ENCODE measurements at places on chromosomes 12 and 14. TPM values are rescaled to one million over a fixed set of nuclear protein-coding genes. Genes with fewer than 3 reads are reported as not detected.
A peak's percentile ranks its signal among the peaks of the same experiment; 100 is the strongest.

Gene TRPV4
- 0.17 TPM for total RNA-seq

Gene TSHR
- 0.74 TPM for total RNA-seq

Gene UNC119B
- total RNA-seq, result 16.2 TPM

Gene LMNTD1
- 1.1 TPM for total RNA-seq

Gene DDX54
- 16.9 TPM for total RNA-seq

Gene CAPS2
- 6.8 TPM for total RNA-seq

Gene PPM1H
- 6.3 TPM for total RNA-seq

Gene SOAT2
- total RNA-seq, result not detected

Gene KLRC4
- not detected for total RNA-seq

Gene OR4N5
- not detected for total RNA-seq

Gene LPAR5
- not detected for total RNA-seq

Gene POTEM
- total RNA-seq, result not detected

- peak; percentile 14 for DNase-seq
Observed at GRCh38 chr12:132196038-132196872, 52.0 kb downstream of the NOC4L start.

DNA sequence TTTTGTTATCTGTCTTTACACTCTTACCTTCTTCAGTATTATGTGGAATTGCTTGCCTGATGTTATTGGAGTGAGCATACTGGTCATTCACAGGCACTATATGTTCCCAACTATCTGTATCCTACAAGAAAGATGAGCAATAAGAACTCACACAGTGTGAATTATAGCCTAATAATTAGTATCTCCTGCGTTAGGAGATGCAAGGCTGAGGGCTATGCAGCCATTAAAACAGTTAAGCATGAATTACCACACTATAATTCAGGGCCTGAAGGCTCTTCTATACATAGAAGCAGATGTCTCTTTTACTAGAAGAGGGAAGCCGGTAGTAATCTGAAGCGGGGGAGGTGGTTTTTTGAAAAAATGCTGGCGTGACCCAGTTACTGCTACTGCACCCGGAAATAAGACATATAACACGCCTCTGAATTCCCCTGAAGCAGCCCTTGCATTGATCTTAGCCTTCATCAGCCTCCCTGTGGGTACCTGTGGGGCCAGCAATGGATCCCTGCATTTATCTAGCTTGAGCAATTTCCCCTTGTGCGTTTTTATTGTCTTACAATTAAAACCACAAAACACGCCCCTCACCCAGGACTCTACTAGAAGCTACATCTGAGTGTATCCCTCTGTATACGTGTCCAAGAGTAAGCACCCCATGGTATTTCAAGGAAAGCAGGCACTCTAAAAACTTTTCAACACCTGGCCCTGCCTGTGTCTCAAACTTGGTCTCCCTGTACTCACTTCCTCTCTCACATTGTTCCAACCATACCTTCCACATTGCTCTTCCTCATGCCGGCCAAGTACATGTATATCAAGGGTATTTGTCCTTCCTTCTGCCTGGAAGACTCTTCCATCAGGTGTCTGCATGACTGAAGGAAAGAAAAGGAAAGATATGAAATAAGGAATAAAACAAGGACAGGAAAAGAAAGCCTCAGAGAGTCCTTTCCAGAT lies 210.9 kb upstream of the ARID2 start:
- no peak for DNase-seq

DNA sequence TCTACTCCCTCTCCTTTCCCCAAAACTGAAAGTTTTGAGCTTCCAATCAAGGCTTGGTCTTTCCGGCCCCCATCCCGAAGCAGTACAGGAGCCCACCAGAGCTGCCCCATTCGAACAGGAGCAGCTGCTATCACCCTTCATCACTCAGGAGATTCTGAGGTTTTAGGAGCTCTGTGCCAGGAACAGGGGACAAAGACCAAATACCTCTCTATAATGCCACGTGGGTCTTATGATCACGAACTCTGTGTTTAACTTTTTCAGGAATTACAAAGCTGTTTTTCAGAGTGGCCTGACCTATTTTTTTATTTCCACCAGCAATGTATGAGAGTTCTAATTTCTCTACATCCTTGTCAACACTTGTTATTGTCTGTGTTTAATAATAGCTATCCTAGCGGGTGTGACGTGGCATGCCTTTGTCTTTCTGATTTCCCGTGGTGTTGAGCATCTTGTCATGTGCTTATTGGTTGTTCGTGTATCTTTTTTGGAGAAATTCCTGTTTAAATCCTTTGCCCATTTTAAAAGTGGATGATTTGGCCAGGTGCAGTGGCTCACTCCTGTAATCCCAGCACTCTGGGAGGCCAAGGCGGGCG lies 21.7 kb downstream of the COA8 start:
- DNase-seq, result no peak

GRCh38 chr12:89217472-89217871 lies 134.8 kb downstream of the DUSP6 start:
- no peak for DNase-seq

GRCh38 chr14:24430682-24431568 lies 1.2 kb downstream of the KHNYN start:
- DNase-seq, result no peak

GRCh38 chr12:108642899-108643654 lies 9.4 kb upstream of the SELPLG start:
- no peak for DNase-seq

DNA sequence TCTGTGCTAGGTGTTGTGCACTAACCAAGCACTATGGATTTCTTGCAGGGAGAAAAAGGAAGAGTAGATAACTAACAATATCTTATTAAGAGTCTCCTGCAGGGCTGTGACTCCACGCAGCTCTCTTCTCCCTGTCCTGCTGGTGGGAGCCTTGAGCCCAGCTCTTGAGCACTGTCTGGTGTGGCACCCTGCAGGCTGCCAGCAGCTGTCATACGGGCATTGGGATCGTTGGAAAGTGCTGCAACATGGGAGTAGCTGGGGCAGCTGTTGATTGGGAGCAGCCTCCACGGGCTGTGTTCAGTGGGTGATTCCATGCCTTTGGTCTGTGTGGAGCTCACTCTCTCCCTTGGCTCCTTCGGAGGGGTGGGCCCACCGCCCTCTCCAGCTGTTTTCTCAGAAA lies 125.3 kb downstream of the FBXL14 start:
- DNase-seq, result no peak

- no peak for DNase-seq
Observed at GRCh38 chr14:51942971-51943370, 46.4 kb upstream of the RTRAF start.

DNA sequence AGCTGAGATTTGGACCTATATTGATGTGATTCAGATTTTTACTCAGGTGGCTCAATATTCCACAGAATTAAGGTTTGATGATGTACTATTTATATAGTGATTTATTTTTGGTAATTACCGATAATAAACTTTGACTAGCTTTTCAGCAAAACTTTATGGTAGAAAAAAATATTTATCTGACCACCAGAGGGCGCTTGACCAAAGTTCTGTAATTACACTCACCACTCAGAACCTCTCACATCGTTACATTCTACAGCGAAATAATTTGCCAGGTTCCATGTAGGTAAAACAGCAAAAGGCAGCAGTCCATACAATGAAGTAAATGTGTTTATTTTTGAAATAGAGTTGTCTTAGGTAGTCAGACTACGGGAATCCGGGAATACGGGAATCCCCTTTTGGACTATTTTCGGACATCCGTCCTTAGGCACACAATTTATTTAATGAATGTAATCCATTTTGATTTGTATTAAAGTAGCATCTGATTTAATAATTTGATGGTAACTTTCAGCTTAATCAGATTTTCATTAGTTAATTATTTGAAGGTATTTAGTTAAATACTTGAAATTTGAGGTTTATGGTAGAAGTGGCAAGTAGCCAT lies 143.0 kb upstream of the DDHD1 start:
- no peak for DNase-seq

DNA sequence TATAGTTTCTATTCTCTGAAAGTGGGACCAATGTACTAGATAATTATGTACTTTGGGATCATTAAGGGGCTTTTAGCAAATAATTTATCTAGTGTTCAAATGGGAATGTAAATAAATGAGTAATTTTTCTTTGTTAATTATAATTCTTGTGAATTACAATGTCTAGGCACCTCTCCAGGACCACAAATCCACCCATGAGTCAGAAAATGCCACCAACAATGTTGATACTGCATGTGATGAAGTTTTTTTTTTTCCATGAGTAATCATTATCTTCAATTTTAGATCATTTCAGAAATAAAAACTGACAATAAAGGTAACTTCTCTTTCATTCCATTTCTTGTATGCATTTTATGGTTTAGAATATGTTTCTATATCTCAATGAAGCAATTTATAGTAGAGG lies 470.3 kb downstream of the VRK1 start:
- no peak for DNase-seq

- DNase-seq, result no peak
Observed at GRCh38 chr14:104689881-104690711, 678 bp downstream of the INF2 start.

GRCh38 chr14:30064454-30064853 lies 136.8 kb upstream of the PRKD1 start:
- DNase-seq, result no peak

DNA sequence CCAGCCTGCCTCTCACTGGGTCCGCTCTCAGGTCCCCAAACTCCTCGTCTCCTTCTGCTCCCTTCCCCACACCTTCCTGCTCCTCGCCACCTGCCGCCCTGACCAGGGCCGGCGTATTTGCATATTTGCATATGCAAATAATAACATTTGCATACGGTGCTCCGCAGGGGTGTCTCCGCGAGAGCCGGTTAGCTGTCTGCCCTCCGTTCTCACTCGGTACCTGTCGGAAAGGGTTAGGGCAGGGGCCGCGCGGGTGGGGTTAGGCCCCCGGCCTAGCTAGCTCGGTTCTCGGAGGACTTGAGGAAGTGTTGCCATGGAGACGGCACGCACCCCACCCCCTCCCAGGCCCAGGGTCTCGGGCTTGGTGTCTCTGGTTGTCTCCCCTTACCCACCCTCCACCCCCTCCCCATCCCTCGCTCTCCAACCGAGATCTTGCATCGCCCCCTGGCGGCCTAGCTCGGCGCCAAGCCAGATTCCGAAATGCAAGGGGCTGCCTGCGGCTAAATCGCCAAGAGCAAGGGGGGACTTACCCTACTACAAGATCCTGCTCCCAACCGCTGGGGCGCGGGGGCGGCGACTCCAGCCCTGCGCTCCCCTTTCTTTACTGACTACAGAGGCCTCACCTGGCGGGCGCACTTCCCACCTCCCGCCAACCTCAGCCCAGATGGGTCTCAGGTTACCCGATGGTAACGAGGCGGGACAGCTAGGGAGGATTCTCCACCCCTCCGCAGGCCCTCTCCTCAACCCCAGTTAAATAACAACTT lies 8.1 kb downstream of the STAC3 start:
- peak; percentile 97 for DNase-seq

- no peak for DNase-seq
Observed at GRCh38 chr14:50904719-50905118, 32.9 kb downstream of the ABHD12B start.

- DNase-seq, result no peak
Observed at GRCh38 chr14:98840091-98840490, 431.9 kb downstream of the BCL11B start.

- no peak for DNase-seq
Observed at GRCh38 chr12:13149411-13149810, 45.9 kb upstream of the GSG1 start.

GRCh38 chr12:18250313-18250916 lies 10.9 kb upstream of the PIK3C2G start:
- DNase-seq, result no peak

- DNase-seq, result no peak
Observed at GRCh38 chr12:65949971-65950370, 125.7 kb downstream of the HMGA2 start.

DNA sequence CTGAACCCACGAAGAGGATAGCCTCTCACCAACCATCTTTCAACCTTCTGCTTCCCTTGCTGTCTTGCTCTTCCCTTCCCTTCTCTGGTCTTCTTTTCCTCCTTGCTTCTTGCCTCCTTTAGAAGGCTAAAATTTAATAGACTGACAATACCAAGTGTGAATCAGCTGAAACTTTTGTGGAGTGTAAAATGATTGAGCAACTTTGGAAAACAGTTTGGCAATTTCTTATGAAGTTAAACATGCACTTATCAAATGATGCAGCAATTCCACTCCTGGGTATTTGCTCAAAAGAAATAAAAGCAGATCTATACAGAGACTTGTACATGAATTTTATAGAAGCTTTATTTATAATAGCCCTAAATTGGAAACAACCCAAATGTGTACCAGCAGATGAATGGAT lies 3.3 kb upstream of the KRT86 start:
- DNase-seq, result no peak

DNA sequence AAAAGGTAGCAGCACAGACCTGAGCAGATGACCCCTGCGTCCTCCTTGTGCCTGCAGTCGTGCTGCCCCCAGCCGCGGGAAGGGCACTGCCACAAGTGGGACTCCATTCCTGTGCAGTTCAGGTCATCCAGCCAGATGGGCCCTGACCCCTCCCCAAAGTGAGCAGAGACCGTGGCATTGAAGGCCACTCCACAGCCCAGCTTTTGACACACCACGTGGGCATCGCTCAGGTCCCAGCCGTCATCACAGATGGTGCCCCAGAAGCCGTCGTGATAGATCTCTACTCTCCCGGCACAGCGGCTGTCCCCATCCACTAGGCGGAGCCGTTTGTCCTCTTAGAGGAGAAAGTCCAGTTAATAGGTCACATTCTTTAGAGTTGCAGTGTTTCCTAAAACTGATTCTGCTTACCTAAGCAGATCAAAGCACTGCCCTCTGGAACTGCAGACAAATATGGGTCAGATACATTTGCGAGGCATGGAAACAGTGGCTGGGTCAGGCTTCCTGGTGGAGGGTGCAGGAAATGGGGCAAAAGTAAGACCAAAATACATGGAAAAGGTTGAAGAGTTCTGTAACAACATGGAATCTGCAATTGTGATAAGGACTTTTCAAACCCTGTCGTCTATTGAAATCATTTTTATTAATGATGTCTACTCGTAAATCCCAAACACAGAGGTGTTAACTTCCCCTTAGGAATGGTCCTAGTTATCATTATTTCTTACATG lies 69.4 kb downstream of the CD163L1 start:
- peak; percentile 82 for DNase-seq

GRCh38 chr12:108316176-108317086 lies 22.7 kb downstream of the CMKLR1 start:
- DNase-seq, result no peak

DNA sequence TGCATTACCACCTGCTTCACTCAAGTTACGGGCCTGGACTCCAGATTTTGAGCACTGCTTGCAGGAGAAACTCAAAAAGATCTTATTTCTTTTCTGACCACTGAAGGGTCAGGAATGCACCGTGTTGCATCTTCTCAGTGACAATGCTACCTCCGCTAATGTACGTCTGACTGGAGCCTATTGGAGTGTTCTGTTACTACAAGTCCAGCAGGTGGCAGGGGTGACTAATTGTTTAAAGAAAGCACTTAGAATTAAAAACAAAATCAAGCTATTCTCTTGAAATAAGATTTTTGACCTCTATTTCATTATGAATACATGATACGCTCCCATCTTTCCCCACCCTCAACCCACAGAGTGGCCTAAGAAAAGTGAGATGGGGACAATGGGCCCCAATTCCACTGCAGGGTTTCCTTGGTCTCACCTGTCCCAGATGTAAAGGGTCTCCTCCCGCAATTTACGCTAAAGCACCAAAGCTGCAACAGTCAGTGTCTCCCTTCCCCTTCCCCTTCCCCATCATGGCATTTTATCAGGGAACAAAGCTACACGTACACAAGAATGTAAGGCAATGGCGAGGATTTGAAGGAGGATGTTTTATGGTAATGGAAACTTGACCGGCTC lies 2.2 kb downstream of the TBPL2 start:
- no peak for DNase-seq

Measured in glutamatergic neuron (in vitro differentiated cells).